ENCODE measurements at places on chromosomes 5 and 9.

DNA sequence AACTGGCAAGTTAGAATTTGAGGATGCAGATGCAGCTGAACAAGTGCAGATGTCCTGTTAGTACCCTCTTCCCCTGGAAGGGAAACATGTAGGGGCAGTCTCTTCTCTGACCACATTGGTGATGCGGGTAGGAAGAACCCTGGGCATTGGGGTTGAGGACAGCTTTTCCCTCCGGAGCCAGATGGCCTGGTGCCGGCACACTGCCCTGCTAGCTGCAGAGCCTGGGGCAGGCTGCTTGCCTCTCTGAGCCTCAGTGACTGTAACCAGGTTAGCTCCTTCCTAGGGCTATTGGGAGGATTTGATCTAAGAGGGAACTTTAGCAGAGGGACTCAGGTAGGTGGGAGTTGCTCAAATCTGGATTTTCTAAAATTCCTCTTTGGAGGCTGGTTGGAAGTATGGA, 148.4 kb downstream of the HSPA4 start:
- no peak for DNase-seq

GRCh38 chr9:114503522-114504340, 1.5 kb downstream of the WHRN start:
- no peak for DNase-seq

- DNase-seq = no peak
Observed at GRCh38 chr5:176770431-176770830, 39.9 kb upstream of the UNC5A start.

GRCh38 chr5:54294097-54294667, 16.2 kb downstream of the ARL15 start:
- DNase-seq = no peak

GRCh38 chr5:9513827-9514226, 32.0 kb downstream of the SEMA5A start:
- peak; percentile 55 for DNase-seq

GRCh38 chr5:170424629-170425028, 35.5 kb upstream of the KCNMB1 start:
- DNase-seq = no peak

- no peak for DNase-seq
Observed at GRCh38 chr5:35058374-35058788, 10.6 kb upstream of the AGXT2 start.

DNA sequence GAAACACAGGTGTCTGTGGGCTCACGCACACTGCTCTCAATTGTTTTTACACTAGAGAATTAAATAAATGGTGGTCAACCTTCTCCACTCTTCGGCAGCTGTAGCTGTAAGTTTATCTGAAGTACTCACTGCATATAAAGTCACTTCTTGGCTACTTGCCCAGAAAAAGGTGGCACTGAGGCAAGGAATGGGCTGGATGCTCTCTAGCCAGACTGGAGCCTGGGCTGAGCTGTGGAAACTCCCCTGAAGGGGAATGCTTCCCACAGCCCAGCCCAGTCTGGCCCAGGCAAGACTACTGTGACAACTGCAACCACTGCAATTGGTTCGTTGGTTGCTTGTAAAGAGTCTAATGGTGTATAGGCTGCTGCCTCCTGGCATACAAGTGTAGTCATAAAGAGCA, 4.5 kb downstream of the LEAP2 start:
- peak; percentile 54 for DNase-seq

DNA sequence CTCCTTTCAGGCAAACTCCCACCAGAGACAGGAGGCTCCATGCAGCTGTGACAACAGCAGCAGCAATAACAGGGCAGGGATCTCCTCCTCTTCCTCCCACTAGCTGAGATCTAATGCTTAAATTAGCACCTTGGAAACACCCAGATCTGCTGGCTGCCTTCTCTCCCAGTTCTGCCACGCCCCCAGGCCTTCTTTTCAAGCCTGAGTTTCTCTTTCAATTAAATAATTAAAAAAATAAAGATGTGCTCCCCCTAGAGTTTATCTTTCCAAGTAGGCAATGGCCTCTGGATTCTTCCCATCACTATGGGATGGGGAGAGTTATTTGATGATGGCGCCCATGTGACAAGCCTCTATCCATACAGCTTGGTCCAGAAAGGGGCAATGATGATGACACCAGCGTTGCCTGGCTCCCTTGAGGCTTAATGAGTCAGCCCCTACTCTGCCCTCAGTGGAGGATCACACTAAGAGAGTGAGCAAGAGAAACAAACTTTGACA, 3.8 kb downstream of the FAM219A start:
- DNase-seq = peak; percentile 46

DNA sequence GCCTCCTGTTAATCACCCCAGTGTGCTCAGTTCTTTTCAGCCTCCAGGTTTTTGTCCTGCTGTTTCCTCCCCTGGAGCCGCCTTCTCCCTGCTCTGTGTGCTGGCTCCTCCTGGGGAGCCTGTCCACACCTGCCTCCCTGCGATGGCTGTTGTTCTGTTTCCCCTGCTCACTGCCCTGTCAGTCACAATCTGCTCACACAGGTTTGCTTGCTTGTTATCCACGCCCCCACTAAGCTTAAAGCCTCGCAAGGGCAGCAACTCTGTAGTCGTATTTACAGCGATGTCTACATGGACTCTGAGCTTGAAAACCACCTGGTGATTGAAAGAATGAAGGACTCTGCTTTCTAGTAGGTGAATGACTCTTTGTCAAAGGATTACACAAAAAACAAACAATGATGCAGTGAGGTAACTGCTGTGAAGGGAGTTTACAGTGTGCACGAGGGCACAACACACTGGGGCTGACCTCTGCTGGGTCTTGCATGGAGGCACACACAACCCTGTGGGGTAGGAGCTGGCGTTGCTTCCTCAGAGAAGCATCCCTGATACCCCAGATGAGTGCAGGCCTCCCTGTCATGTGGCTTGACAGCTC, 39.6 kb upstream of the TEX48 start:
- DNase-seq = no peak

DNA sequence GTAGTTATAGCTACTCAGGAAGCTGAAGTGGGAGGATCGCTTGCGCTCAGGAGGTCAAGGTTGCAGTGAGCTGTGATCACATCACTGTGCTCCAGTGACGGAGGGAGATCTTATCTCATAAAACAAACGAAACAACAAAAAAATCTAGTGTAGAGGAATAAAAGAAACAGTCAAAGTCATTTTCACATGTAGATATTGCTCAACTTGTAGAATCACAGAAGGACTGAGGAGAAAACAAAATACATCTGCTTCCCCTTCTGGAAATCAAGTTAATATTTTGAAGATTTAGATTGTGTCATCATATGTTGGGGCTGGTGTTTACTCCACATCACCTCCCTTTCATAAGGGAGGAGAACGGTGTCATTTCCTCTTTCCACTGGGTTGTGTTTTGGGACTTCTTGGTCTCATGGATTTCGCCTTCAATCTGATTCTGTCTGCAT, 8.2 kb upstream of the SLC46A2 start:
- peak; percentile 42 for DNase-seq

DNA sequence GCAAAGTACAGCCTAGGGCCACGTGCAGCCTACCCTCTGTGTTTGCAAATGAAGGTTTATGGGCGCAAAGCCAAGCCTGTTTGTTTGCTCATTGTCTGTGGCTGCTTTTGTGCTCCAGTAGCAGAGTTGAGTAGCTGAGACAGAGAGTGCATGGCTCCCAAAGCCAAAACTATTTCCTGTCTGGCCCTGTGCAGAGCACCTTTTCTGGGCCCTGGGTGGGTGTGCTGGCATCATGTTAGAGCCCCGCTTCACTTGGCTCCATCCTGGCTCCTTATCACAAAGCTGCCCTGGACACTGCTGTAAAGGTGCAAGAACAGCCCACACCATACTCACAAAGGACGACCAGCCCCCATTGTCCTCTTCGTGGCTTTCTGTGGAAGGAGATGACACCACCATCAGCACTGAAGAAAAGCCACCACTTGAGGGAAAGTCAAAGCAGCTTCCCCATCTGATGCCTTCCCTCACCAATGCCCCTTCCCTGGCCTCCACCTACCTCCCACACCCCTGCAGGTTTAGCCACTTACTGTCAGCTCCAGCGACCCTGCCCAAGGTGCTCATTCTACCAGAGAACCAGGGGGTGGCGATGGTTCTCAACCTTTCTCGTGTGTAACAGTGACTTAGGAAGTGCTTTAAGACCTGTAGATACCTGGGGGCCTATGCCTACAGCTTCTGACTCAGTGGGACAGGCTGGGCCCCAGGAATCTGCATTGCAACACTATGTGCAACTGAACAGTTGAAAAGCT, 23.4 kb downstream of the LCP2 start:
- peak; percentile 33 for DNase-seq

- DNase-seq = no peak
Observed at GRCh38 chr9:95133325-95133705, 184.2 kb downstream of the FANCC start.

GRCh38 chr5:10839118-10839517, 78.1 kb upstream of the DAP start:
- no peak for DNase-seq

GRCh38 chr5:30034870-30035269, 1158.6 kb upstream of the CDH6 start:
- DNase-seq = no peak

- no peak for DNase-seq
Observed at GRCh38 chr5:76038212-76038611, 45.0 kb upstream of the SV2C start.

GRCh38 chr5:142108432-142109330, at the start of gene NDFIP1:
Gene NDFIP1 (plus strand): TSS chr5:142108779. CDS start chr5:142108975, 196 bp downstream.
- peak; percentile 77 for DNase-seq

- DNase-seq = no peak
Observed at GRCh38 chr9:22682536-22682935, 235.9 kb downstream of the DMRTA1 start.

GRCh38 chr5:175032741-175033151, 308.4 kb downstream of the MSX2 start:
- DNase-seq = no peak

GRCh38 chr9:89849096-89849495, 244.3 kb downstream of the GADD45G start:
- no peak for DNase-seq

DNA sequence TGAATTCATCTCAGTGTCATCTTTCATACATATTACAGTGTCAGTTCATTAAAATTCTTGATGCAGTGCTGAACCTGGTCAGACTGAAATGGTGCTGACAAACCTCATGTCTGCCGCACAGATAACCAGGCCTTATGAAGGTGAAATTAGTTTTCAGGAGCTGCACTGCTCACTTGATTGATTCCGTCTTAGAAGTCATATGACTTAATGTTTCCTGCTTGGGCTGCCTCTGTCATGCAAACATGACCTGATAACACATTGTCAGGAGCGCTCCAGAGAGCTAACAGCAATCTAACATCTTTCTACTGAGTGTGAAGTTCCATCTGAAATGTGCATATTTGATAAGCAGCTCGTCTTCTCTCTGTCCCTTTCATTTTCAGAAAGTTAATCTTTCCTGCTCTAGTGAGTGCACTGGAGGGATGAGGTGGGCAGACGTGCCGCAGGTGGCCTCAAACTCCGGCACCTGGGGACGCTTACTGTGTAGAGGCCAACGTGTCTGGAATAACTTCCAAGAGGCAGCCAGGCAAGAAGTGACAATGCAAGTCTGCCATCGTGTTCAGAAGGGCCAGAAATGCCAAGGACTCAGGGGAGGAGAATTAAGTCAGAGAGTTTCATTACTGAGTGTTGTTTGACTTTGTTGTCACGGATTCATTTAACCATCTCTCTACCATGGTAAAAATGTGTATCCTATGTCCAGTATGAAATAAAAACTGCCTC, 592.1 kb downstream of the TLE1 start:
- no peak for DNase-seq

DNA sequence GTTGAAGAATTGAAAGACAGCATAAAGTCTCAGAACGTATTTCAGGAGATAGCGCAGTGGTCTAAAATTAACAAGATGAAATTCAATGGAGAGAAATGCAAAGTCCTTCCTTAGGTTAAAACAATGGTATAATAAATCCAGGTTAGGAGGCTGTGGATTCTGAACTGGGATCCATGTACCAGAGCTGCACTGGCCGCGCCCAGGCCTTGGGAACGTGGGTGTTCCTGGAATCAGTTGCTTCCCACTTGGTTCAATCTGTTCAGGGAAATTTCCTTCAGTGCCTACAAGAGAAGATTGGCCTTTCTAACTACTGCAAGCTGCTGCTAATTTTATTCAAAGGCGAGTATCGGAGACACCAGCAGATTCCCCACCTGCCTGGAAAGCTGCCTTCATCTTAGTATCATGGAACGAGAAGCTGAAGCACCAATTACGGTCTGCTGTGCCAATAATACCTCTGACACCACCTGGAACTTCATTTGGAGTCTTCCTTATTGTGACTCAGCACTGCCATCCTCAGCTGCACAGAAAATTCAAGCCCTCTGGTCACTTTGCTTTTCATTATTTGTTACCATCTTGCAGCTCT, 14.3 kb upstream of the CTNND2 start:
- DNase-seq = no peak

DNA sequence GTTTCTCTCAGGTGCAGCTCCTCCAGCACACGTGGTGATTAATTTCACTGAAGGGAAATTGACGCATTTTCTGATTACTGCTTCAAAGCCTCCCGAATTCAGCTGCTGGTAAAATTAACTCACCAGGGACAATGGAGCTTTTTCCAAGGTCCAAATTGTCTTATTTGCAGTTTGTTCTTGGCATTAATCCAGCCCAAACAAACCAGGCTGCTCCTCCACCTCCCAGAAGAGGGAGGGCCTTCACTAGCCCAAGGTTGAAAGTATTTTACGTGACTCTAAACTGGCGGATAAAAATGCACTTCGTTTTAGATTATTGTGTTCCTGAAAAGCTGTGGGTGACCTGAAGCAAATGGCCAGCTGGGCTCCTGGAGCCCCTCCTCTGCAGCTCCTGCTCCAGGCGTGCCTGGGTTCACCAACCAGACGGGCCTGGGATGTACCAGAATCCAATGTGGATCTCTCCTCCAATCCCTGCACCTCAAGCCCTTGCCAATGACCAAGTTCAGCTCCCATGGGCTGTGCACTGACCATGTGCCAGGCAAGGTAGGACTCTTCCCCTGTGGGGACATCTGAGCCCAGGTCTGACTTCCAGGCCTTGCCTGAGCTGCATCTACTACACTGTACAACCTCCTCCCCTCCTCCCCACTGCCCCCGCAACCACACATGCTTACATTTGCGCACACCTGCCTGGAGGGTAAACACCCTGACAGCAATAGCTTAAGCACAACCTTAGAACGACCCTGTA, 193.4 kb downstream of the CDK5RAP2 start:
- peak; percentile 72 for DNase-seq

- DNase-seq = peak; percentile 68
Observed at GRCh38 chr9:6098431-6098830, 83.0 kb upstream of the RANBP6 start.

- DNase-seq = no peak
Observed at GRCh38 chr5:167952278-167952995, 339.0 kb upstream of the WWC1 start.

DNA sequence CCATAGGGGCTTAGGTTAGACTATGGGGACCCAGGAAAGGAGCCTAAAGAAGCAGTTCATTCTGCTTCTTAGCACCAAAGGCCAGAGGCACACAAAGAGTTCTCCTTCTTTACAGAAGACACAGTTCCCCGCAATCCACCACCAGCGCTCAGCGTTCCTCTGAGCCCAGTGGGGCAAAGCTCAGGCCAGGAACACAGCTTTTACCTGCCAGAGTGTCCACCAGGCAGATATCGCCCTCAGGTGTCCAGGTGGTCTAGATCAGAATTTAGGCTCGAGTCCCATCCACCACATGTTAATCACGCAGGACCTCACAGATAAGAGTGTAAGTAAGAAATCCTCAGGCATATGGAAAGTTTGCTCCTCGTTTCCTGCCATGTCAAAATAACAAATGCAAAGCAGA, 53.0 kb downstream of the UBE2QL1 start:
- DNase-seq = no peak
